Activated CD4-positive, alpha-beta T cell treated with anti-CD3 and anti-CD28 coated beads, Interleukin-2, amount 50 U/mL, for 16 hours (primary cell): ENCODE measurements at places on chromosomes 5 and 9.

DNA sequence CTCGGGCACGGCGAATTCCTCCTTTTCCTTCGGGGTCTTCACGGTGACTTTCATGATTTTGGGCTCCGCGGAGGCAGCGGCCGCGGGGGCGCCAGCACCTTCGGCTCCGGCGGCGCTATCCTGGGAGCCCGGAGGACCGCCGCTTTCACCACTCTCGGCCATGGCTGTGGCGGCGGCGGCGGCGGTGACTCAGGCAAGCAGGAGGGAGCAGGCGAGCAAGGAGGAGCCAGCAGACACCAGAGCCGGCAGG, 315 bp downstream of the UBQLN1 start:
- DNase-seq: no peak

- no peak for DNase-seq
These were observed 11.6 kb downstream of the ANP32B start for GRCh38 chr9:97994703-97995102.

DNA sequence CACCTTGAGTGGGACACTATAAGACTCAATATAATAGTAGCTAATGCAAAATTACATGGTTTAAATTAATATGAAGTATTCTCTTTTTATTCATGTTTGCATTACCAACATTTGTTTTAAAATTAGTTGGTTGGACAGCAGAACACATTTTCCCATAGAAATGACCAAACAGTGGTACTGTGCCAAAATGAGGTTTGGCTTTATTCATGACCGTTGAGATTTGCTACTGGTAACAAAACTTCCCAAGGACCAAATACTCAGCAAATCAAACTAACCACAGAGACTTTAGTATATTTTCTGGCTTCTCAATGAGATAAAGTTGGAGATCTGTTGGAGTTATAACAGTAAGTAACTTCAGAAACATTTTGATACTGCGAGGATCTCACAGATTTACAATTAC, 637.8 kb upstream of the MEF2C start:
- no peak for DNase-seq

DNA sequence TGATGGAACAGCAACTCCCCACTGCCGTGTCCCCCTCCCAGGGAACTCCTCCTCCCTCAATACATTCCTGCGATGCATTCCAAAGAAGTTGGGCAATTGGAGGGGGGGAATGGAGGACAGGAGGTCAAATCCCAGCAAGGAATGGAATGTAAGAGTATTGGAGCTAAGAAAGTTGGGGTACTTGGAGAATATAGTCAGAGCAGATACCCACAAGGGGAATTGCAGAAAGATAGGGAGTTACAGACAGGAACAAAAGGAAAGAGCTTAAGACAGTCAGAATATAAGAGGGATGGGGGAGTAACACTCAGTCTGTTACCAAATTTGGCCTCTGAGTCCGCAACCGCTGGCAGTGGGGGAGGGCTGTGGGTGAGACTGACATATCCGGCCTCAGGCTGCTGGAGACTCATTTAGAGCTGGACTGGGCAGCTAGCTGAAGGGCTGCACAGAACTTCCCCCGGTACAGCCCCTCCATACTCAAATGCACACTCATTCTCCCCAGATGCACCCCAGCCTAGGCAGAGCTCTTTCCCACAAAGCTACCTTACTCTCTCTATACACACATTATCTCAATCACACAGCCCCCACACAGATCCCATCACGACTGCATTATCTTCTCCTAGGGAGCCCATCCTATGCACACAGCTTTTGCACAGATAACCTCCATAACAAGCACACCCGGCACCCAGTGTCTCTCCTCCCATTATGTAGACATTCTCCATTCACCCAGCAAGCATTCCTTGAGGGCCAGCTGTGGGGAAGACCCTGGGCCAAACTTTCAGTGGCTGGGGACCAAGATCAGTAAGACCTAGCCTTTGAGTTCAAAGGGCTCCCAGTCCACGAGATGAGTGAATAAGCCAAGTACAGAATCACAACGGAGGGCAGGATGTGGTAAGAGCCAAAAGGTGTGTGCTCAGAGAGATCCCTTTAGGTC, 3.7 kb downstream of the TLN1 start:
- DNase-seq: peak; percentile 77

DNA sequence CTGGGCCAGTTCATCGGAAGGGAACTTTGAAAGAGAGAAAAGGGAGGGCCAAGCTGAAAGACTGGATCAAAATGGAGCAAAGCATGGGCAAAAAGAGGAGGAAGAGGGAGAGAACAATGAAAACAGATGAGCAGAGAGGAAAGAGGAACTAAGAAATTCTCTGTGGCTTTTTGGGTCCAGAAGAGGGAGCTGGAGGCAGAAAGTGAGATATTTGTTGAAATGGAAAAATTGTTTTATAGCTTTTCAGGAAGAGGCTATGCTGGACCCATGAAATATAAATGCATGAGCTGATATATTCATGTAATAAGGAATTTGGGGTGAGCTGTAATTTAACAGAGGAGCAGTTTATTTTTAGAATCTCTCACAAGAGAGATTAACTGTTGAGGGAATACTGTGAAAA, 457.3 kb downstream of the DMAC1 start:
- no peak for DNase-seq

DNA sequence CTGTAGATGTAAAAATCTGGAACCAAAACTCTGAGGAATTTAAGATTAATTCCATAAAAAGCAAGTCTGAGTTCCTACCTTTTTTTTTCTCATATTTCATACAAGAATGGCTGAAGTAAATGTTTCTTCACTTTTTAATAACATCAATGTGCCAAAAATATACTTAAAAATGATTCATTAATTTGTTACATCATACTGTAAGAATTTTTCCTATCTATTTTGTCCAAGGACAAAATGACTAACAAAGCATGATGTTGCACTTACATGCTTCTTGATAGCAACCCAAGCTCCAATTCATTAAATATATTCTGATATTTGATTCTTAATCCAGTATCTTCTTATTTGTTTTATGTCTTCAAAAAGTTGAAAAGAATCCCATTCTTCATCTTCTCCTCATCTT, 988.3 kb downstream of the TLE1 start:
- DNase-seq: no peak

- DNase-seq: no peak
These were observed 87.9 kb downstream of the CEMIP2 start for GRCh38 chr9:71680189-71680980.

- no peak for DNase-seq
These were observed 4.1 kb upstream of the TLE4 start for GRCh38 chr9:79567671-79568098.

GRCh38 chr5:10684303-10685086, 76.5 kb downstream of the DAP start:
- no peak for DNase-seq

GRCh38 chr9:133355881-133356357, 368 bp downstream of the SURF1 start:
- DNase-seq: no peak

- DNase-seq: no peak
These were observed 26.3 kb upstream of the PTGER4 start for GRCh38 chr5:40653221-40654022.

- DNase-seq: no peak
These were observed 372.7 kb downstream of the ICE1 start for GRCh38 chr5:5795074-5795771.

DNA sequence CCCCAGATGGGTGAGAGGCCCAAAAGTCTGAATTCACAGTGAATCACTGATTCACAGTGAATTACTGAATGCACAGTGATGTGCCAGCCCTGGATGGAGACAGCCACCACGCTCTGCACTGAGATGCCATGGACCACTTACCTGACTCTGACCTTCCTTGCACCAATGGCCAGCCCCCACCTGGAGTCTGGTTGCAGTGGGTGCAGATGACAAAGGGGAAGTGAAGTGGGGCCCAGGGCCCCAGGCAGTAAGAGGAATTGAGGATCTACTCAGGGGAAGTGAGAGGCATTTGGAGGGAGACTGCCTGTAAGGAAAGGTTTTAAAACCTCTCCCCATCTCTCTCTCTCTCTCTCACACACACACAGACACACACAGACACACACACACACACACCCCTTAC, 412.1 kb downstream of the CYLC2 start:
- DNase-seq: no peak

GRCh38 chr9:26341545-26341944, 551.1 kb downstream of the CAAP1 start:
- DNase-seq: no peak

GRCh38 chr5:1103093-1103492, 8.8 kb downstream of the SLC12A7 start:
- no peak for DNase-seq

DNA sequence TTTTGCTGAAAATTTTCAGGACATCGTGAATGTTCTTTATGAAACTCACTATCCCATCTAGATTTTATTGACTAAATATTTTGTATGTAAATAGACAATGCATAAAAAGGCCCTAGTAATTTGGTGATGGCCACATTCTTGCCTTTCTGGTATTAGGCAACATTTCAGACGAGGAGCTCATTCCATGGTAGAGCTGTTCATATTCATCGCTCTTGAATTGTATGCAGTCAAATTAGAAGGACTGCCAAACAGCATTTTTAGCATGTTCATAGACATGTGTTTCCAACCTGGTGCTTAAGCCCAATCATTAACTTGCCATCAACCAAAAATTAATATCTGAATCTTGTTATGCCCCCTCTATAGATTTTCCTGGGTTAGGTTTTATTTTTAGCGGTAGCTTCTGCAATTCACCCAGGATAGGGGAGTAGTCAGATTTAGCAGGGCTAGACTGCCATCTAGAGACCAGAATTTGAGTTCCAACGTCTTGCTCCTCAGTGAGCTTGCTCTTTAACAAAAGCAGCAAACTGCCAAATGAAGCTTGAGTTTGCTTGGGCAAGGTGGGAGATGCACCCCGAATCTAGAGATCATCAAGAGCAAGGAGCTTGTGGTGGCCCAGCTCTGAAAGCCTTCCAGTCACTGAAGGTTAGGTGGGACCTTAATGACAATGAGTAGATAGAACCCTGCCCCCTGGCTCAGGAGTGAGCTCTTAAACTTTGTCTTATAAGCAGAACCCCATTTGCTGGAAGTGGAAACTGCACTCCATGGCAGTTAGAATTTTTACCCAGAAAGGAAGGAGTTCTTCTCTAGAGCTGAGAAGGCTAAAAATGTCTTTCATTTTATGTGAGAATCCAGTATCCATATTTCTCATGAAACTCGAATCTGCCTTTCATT, 456.2 kb downstream of the RASEF start:
- peak; percentile 20 for DNase-seq

DNA sequence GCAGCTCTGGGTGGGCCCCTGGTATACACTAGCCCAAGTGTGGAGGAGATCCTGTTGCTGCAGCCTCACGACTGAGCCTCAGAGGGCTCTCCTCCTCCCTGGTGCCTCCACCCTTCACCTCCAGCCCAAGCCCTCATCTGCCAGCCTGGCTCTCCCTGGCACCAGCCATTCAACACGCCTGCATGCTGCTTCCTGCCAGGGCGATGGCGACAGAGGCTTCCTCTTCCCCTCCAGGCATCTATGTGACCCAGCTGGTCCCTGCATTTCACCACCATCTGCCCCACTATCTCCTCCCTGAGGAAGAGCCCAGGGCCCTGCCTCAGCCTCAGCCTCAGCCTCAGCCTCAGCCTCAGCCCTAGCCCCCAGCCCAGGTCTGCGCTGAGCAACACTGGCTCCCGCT, 54.8 kb upstream of the ANGPTL2 start:
- DNase-seq: no peak

GRCh38 chr5:93294199-93294598, 286.8 kb downstream of the NR2F1-AS1 start:
- no peak for DNase-seq

DNA sequence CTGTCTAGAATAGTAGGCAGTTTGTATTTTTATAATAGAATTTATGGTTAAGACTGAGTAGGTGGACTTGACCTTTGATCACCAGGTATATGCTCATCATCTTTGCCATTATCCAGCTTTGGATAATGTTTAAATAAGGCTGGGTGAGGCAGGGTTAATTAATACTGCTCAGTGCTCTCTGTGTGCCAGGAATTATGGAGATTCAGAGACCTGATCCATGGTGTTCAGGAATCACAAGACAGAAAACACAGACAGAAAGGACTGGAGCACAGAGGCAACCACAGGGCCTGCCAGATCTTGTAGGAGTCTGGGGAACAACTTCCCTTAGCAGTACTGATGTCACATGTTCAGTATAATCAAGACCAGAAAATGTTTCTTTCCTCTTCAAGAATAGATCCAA, 186.3 kb upstream of the ADCY2 start:
- DNase-seq: no peak

- no peak for DNase-seq
These were observed 141.5 kb downstream of the OSTF1 start for GRCh38 chr9:75229605-75230332.

DNA sequence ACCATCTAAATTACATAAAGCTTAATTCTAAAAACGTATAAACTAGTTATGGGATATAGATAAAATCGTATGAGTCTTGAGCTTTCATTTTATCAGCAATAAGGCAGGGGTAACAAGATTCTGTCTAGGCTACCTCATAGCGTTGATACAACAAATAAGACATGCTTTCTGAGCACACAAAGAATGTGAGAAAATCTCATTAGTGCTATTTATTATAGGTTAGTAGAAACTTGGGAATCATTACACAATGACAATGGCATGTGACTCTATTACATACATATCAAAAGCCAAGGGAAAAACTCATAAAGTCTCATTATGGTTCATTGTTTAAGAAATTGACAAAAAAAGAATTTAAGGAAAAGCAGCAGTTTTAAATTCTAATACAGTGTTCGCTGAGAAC, 448.6 kb downstream of the PLK2 start:
- no peak for DNase-seq

DNA sequence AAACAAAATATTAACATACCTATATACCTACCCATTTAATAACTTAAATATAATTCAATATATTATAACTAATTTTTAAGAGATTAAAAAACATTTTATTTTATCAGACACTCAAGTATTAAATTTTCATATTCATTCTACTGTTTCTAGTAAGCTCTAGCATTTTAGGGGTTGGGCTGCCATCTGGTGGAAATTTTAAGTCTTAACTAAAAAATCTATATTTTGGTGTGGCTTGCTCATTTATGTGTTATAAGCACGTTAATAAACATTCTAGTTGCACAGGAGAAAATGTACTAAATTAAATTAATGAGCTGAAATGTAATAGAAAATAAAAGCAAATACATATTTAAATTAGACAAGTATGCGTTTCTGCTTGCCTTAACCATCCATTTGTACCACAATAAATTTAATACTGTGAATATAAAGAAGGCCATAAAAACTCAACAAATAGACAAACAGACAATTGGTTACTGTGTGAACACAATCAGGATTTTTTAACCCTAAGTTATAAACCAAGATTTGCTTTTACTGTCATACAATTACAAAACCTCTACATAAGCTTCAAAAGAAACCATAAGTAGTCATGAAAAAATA, 1728.3 kb upstream of the CDH9 start:
- peak; percentile 2 for DNase-seq

- DNase-seq: no peak
These were observed 669.5 kb downstream of the SLCO4C1 start for GRCh38 chr5:101626572-101626971.

GRCh38 chr5:115785381-115786065, 30.9 kb downstream of the CDO1 start:
- no peak for DNase-seq

DNA sequence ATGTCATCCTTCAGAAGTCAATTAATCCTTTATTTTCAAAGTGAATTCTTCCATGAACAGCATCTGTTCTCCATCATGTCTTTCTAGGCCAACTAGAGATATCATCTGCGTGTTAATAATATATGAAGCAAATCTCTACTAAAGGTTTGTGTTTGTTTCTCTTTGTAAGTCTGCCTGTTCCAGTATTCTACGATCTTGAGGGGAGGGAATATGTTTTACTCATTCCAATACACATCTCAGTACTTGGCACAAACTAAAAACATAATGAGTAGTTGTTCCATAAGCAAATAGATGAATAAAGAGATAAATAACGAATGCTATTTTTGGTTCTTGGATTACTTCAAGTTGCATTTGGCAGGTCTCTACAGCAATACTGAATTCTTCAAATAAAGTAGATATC, 470.7 kb upstream of the GRIN3A start:
- DNase-seq: no peak
